IMR-90 (cell line): ENCODE measurements at places on chromosomes 4 and X. TPM values are rescaled to one million over a fixed set of nuclear protein-coding genes. Genes with fewer than 3 reads are reported as not detected.

Gene CENPVL2
- not detected in 2 replicates for total RNA-seq

Gene NXF2B
- total RNA-seq = not detected in 2 replicates

Gene TASL
- total RNA-seq = not detected in 2 replicates

Gene SPACA5
- total RNA-seq = not detected in 2 replicates

DNA sequence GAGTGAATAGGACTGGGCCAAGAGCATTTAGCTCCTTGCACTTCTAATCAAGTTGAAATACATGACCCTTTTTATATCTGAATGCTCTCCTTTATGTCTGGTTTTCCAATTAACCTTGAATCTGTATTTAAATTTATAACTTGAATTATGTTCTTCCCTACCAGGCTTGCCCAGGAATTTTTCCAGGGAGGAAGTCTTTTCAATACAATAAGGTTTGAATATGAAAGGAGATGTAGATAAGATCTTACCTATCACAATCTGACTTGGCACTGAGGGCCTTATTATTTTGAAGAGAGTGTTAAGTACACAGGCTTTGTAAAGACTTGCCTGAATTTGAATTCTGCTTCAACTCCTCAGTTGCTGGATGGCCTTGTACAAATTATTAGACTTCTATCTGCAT, 555.7 kb downstream of the PCDH7 start:
- H3K4me1 ChIP-seq = no peaks in the 10 kb centered on the region
- no peak for DNase-seq
- H3K27me3 ChIP-seq = no peaks in the 10 kb centered on the region
- no peak overlapping the region for H3K4me3 ChIP-seq

DNA sequence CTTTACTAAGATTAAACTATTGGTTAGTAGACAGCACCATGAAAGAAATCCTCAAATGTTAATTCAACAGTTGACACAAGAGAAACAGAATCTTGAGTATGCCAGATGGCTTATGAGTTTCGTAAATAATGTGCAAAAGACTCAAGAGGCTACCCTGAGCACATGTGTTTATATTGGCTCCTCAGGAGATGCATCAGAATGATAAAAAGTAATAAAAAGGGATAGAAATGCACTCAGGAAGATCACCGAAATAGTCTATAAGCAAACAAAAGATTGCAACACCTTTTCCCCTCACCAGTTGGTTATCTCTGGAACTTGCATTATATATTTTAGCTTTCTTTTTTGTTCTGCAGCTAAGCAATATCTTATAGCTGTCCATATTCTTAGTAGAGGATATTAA, 84.4 kb downstream of the SCFD2 start:
- no peak overlapping the region for H3K27ac ChIP-seq
- peaks cover 12% of the 10 kb centered on the region; the same call in 1 of the 2 replicates for H3K4me1 ChIP-seq

GRCh38 chr4:110653321-110654253, 30.7 kb upstream of the PITX2 start:
- DNase-seq = no peak
- no peaks in the 10 kb centered on the region for H3K27me3 ChIP-seq

DNA sequence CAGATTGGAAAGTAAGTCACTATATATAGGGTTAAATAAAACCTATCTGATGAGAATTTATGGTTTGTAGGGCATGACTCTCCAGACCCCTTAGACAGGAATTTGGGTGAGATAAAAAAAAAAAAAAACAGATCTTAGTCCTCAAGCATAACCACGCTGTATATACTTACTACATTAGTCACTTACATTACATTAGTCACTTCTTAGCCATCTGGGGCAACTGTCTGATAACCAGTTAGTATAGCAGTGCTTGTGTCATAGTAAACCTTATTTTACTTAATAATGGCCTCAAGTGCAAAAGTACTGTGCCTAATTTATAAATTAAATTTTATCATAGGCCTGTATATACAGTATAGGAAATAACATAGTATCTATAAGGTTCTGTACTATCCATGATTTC, 60.2 kb upstream of the RPS6KA6 start:
- H3K4me3 ChIP-seq = no peak overlapping the region
- H3K27ac ChIP-seq = no peak overlapping the region
- H3K36me3 ChIP-seq = no peaks in the 10 kb centered on the region
- peak; percentile 79 for DNase-seq
- no peaks in the 10 kb centered on the region for H3K27me3 ChIP-seq
- no peaks in the 10 kb centered on the region for H3K4me1 ChIP-seq

DNA sequence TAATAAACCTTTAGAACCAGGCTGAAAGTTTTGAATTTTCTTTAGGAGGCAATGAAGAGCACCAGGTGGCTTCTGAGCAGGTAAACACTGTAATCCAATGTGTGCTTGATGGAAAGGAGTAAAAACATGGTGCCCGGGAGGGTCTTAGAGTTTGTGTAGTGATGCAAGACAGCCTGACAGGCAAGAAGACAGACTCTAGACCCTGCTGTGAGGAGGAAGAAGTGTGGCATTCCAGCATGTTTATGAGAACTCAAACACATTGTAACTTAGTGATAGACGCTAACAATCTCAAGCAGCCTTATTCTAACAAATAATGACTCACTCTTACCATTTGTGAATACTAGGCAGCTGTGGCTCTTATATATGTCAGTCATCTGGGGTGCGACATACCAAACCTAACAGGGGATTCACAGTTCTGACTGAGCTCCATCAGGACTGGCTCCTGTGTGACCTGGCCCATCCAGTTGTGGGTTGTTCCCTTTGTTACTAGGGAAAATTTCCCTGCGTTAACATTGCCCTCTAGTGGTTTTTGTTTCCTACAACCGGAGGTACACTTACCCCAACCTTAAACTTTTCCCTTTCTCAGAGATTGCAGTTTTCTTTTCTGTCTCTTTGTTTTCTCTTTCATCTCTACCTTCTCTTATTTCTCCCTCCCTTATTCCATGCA, 53.8 kb downstream of the VSIG4 start:
- peak; percentile 47 for DNase-seq
- H3K36me3 ChIP-seq = no peaks in the 10 kb centered on the region
- H3K27me3 ChIP-seq = peaks cover 2% of the 10 kb centered on the region; the same call in 1 of the 2 replicates
- H3K4me3 ChIP-seq = no peak overlapping the region

- H3K27ac ChIP-seq = no peak overlapping the region
- H3K36me3 ChIP-seq = no peaks in the 10 kb centered on the region
- no peak overlapping the region for H3K4me3 ChIP-seq
These were observed 32.1 kb upstream of the GPR78 start for GRCh38 chr4:8547912-8548730.
